ENCODE measurements at places on chromosomes 1 and 21. TPM values are rescaled to one million over a fixed set of nuclear protein-coding genes. Genes with fewer than 3 reads are reported as not detected.

DNA sequence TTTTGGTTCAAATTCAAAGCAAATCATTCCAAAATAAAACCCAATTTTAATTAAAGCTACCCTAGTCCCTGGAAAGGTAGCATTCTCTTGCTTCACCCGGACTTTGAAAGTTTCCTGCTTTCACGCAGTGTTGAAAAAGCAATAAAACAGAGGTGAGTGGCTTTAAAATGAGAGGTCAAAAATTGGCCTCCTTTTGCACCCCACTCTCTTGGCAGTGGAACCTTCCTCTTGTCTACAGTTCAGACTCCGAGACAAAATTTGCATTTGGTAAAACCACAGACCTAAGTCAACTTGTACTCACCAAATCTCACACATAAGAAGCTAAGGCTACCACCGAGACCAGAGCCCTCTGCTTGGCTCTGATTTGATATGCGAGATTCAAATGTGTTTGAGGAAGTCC is 252.7 kb downstream of the TTLL7 start:
- DNase-seq: no peak

GRCh38 chr1:197598935-197599334 is 176.3 kb downstream of the DENND1B start:
- no peak for DNase-seq

The TMPRSS15 gene
- 0.26 TPM for polyA plus RNA-seq

- peak; percentile 83 for DNase-seq
Measured at GRCh38 chr1:30756545-30757351, 826 bp downstream of the LAPTM5 start.

GRCh38 chr21:41167348-41168342 is at the start of gene BACE2:
Gene BACE2 (plus strand): TSS chr21:41168160. CDS start chr21:41168264, 104 bp downstream.
- DNase-seq: peak; percentile 62

DNA sequence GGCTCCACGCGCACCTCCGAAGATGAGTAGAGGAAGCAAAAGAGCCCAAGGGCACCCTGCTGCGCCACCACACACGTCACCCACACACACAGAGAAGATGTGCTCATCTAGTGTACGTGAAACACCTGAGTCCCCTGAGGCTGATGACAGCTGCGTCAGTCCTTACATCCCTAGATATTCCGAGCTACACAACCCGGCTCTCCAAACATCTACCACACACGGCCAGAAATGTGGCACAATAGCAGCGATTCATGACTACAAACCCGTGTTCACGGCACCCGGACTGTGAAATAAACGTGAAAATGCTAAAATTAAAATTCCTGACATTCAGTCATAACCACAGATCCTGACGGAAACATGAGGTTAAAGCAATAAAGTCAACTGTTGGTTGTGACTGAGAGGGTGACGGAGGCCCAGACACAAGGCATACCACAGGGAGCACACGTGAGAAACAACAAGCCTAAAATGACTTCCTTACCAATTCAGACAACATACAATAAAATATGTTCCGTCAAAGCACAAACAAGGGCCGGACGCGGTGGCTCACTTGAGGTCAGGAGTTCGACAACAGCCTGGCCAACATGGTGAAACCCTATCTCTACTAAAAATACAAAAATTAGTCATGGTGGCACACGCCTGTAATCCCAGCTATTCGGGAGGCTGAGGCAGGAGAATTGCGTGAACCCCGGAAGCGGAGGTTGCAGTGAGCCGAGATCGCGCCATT is 7.3 kb downstream of the SSU72 start:
- no peak for DNase-seq

DNA sequence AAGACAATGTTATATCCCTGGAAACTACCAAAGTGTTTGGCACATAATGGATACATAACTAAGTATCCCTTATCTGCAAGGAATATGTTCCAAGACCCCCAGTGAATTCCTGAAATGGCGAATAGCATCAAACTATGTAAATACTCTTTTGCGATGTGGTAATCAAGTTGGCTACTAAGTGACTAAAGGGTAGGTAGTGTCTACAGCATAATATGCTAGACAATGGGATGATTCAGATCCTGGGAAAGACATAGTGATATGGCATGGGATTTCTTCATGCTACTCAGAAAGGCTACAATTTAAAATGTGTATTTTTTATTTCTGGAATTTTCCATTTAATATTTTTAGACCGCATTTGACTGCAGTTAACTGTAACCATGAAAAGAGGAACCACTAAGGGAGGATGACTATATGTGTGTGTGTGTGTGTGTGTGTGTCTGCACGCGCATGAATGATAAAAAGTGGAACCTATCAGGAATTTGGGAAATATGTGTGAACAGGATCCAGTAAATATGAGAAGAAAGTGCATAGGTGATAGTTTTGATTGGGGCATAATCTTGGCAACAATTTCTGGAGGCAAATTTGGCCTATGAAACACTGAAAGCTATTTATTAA is 1899.9 kb downstream of the NCAM2 start:
- peak; percentile 15 for DNase-seq

GRCh38 chr1:47934243-47934805 is 62.9 kb downstream of the TRABD2B start:
- DNase-seq: no peak

- no peak for DNase-seq
Measured at GRCh38 chr1:190376044-190376443, 101.6 kb downstream of the BRINP3 start.

The FNDC7 gene
- not detected for polyA plus RNA-seq

- DNase-seq: no peak
Measured at GRCh38 chr1:61130338-61131000, 48.1 kb downstream of the NFIA start.

GRCh38 chr1:76293831-76294230 is 219.3 kb downstream of the ST6GALNAC3 start:
- no peak for DNase-seq

DNA sequence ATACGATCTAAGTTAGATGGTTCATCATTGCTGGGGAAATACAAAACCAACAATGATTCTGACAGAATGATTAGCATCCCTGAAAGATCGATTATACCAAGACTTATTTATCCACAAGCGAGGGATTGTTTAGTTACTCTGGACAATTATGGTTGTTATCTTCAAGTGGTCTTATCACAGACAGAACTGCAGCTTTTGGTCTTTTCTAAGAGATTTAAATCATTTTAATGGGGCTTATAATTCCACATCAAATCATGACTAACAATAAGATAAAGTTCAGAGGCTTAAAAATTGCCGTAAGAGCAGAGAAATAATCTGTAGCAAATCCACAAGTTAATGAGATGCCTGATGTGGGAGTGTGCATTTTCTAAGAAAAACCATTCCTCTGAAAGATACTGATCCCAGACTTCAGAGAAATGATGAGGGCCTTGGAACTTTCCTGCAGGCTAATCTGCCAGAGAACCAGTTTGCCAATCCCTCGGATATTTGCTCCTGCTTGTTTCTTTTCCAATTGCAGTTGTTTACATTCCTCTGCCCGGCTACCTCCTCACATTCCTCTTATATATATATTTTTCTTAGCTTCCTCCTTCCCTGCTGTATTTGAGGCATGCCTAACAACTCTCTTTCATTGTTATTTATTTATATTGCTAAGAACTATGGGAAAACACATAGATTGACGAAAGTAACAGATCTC is 134.8 kb downstream of the BACH1 start:
- no peak for DNase-seq

GRCh38 chr1:94389298-94389697 is 28.9 kb upstream of the ABCD3 start:
- no peak for DNase-seq

DNA sequence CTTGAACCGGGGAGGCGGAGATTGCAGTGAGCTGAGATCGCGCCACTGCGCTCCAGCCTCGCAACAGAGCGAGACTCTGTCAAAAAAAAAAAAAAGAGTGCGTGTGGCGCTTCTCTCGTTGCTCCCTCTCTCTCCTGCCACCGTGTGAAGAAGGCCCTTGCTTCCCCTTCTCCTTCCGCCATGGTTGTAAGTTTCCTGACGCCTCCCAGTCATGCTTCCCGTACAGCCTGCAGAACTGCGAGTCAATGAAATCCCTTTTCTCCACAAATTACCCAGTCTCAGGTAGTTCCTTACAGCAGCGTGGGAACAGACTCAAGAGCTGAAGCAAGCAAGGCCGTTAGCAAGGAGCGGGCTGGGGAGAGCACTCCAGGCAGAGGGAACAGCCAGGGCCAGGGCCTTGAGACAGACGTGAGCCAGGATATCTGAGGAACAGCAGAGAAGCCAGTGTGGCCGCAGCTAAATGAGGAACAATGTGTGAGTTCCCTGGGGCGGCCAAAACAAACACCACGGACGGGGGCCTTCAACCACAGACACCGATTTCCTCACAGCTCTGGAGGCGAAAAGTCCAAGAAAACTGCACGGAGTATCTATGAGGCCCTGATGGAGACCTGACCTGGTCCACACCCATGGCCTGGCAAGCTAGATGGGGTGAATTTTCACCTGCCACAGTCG is 54.2 kb upstream of the ETS2 start:
- DNase-seq: no peak

DNA sequence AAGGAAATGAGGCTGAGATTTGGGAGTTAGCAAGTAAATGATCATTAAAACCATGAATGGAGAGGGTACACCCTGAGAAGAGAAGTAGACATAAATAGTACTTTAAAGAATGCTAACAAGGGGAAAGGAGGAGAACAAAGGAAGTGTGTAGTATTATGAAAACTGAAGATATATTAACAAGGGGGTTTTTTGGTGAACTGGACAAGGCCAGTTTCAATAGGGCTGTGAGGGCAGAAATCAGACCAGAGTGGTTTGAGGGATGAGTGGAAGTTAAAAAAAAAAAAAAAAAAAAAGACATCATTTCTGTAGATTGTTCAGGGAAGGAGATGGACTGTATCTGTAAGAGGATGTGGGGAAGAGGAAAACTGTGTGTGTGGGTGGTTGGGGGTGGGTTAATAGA is 137.1 kb downstream of the PLA2G4A start:
- no peak for DNase-seq

The PLA2G2A gene
- not detected for polyA plus RNA-seq

DNA sequence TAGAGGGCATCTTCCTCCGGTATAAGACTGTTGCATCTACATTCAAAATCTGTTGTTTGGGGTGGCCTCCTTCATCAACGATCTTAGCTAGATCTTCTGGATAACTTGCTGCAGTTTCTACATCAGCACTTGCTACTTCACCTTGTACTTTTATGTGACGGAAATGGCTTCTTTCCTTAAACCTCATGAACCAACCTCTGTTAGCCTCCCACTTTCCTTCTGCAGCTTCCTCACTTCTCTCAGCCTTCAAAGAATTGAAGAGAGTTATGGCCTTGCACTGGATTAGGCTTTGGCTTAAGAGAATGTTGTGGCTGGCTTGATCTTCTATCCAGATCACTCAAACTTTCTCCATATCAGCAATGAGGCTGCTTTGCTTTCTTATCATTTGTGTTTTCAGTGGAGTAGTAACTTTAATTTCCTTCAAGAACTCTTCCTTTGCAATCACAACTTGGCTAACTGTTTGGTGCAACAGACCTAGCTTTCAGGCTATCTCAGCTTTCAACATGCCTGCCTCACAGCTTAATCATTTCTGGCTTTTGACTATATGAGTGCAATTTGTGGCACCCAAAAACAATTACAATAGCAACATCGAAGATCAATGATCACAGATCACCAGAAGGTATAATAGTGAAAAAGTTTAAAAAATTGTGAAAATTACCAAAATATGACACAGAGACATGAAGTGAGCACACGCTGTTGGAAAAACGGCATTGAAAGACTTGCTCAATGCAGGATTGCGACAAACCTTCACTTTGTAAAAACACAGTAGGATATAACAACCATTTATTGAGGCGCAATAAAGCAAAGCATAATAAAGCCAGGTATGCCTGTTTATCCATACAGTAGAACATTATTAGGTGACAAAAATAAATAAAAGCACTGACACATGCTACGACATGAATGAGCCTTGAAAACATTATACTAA is 56.7 kb upstream of the GFI1 start:
- DNase-seq: no peak

The SELE gene
- polyA plus RNA-seq: not detected

GRCh38 chr1:209985002-209985401 is 47.0 kb downstream of the SYT14 start:
- no peak for DNase-seq

The ALPL gene
- polyA plus RNA-seq: 0.65 TPM

DNA sequence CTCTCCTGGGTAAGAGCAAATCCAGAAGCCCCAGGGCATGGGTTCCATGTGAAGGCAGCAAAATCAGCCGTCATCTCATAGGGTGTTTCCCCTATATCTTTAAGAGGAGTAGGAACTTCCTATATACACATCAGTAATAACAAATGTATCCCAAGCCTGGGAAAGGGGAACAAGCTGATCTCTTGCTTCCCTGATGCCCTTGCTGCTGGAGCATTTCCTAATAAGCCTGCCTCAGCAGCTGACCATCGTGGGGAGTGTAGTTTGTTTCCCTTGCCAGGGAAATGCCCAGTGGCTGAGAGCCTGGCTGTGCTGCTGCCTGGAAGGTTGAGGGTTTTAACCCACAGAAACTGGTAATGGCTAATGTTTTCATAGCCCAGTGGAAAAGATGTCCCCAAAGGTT is 177.0 kb downstream of the NPHP4 start:
- no peak for DNase-seq

The GPA33 gene
- polyA plus RNA-seq: 9.3 TPM

The SPRR1B gene
- not detected for polyA plus RNA-seq

- DNase-seq: no peak
Measured at GRCh38 chr1:211574705-211575104, 4.3 kb downstream of the SLC30A1 start.

The RTCA gene
- 16.6 TPM for polyA plus RNA-seq

- no peak for DNase-seq
Measured at GRCh38 chr1:6795203-6795602, 9.9 kb downstream of the CAMTA1 start.

The IFI44L gene
- 25.9 TPM for polyA plus RNA-seq

DNA sequence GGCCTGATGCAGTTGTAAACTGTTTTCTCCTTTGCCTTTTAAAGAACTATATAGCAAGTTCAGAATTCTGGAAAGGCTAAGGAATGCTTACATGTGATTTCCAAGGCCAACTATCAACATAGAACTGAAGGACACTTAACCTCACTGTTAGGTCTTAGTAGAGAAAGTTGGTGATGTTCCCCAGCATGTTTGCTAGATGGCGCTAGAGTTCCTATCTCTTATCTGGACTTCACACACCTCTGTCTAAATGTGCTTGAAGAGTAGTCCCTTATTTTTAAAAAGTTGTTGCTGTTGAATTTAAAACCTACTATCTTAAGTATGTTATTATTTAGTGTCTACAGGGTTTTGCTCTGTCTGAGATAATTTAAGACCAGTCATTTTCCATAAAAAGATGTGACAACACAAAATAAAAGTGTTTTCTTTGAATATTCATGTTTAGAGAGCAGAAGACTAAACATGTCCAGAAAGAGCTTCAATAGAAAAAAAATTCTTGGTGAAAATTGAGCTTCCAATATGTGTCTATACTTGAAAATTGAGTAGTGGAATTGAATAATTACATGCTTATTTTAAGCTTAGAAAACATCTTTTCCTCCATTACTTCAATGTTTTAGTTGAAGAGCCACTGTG is 237.3 kb downstream of the S1PR1 start:
- no peak for DNase-seq

DNA sequence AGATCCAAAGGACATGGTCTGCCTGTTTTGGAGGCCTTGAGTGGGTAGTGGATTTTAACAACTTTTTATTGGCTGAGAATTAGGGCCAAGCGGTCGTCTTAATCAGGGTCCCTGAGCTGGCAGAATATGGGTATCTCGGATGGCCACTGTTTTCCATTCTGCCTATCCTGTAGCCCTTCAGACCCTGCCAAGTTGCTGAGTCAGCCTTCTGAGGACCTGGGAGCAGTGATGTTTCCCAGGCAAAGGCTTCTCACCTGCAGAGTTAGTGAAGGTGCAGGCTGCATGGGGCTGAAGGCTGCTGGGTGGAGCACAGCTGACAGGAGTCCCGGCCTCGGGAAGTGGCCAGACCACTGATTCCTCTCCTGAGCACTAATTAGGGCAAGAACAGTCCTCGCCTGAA is 11.4 kb downstream of the RASSF5 start:
- no peak for DNase-seq

- DNase-seq: peak; percentile 85
Measured at GRCh38 chr1:179080866-179081686, 794 bp upstream of the TOR3A start.

The SH3BGR gene
- polyA plus RNA-seq: 1.8 TPM

Data from naive B cell (primary cell).